ENCODE measurements at places on chromosomes 11 and 22. TPM values are rescaled to one million over a fixed set of nuclear protein-coding genes. Genes with fewer than 3 reads are reported as not detected.
A peak's percentile ranks its signal among the peaks of the same experiment; 100 is the strongest.

DNA sequence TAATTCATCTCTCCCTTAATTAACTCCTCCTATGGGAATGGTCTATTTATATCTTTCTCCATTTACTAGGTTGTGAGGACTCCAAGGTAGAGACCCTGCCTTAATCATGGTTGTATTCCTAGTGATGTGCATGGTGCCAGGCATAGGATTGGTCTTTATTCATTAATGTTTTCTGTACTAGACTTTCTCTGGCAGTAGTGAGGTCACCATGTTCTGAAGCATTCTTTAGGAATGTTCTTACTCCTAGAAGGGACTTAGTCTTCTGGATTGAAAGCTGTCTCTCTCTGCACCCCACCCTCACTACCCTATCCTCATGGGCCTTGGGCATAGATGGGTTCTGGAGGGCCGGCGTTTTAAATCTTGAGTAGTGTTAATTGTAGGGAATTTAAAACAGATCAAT is 10.6 kb upstream of the INSC start:
- H3K4me1 ChIP-seq = peaks cover 3% of the 10 kb centered on the region
- no peak overlapping the region for H3K4me3 ChIP-seq
- DNase-seq = no peak
- no peak overlapping the region for H3K27ac ChIP-seq

GRCh38 chr11:1406571-1407485 is 17.1 kb downstream of the BRSK2 start:
- H3K36me3 ChIP-seq = no peaks in the 10 kb centered on the region
- no peak for DNase-seq
- H3K4me1 ChIP-seq = no peaks in the 10 kb centered on the region
- H3K27me3 ChIP-seq = no peaks in the 10 kb centered on the region
- no peak overlapping the region for H3K4me3 ChIP-seq
- no peak overlapping the region for H3K27ac ChIP-seq

- no peaks in the 10 kb centered on the region for H3K36me3 ChIP-seq
- no peak for DNase-seq
- H3K27me3 ChIP-seq = peaks cover 8% of the 10 kb centered on the region
- H3K27ac ChIP-seq = no peak within 1 kb of the TSS
Observed at GRCh38 chr11:75150879-75151278, at the start of gene SLCO2B1. Gene SLCO2B1, plus strand, starts transcription at chr11:75151107. Its CDS starts 275 bp downstream, at chr11:75151382.

- H3K4me3 ChIP-seq = no peak overlapping the region
- DNase-seq = no peak
- H3K27me3 ChIP-seq = no peaks in the 10 kb centered on the region
- peak overlapping the region; percentile 48 for H3K27ac ChIP-seq
Observed at GRCh38 chr11:58591659-58592058, 12.8 kb downstream of the ZFP91 start.

Gene OR52N4
- total RNA-seq = 0.23 TPM

GRCh38 chr11:44221456-44221855 is 88.5 kb downstream of the ALX4 start:
- peaks cover 21% of the 10 kb centered on the region for H3K36me3 ChIP-seq
- H3K27me3 ChIP-seq = no peaks in the 10 kb centered on the region
- H3K4me1 ChIP-seq = no peaks in the 10 kb centered on the region
- no peak overlapping the region for H3K4me3 ChIP-seq

GRCh38 chr11:75475767-75476650 is 43.0 kb upstream of the KLHL35 start:
- peak overlapping the region; percentile 76 for H3K27ac ChIP-seq
- H3K4me1 ChIP-seq = peaks cover 17% of the 10 kb centered on the region
- H3K36me3 ChIP-seq = peaks cover 2% of the 10 kb centered on the region
- DNase-seq = peak; percentile 58
- H3K27me3 ChIP-seq = no peaks in the 10 kb centered on the region

DNA sequence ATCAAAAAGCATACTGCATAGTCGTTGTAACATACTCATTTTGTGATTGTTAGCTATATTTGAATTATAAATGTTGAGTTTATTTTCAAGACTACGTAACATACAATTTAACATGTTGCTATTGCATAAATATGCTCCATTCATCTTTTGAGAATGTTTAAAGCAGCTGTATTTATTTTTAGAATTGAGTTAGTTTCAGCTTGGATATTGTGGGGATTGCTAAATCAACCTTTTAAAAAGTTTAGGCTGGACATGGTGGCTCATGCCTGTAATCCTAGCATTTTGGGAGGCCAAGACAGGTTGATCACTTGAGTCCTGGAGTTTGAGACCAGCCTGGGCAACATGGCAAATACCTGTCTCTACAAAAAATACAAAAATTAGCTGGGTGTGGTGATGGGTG is 288.1 kb downstream of the DYNC2H1 start:
- no peak for DNase-seq
- no peaks in the 10 kb centered on the region for H3K27me3 ChIP-seq
- no peaks in the 10 kb centered on the region for H3K4me1 ChIP-seq
- H3K36me3 ChIP-seq = no peaks in the 10 kb centered on the region
- H3K4me3 ChIP-seq = no peak overlapping the region

DNA sequence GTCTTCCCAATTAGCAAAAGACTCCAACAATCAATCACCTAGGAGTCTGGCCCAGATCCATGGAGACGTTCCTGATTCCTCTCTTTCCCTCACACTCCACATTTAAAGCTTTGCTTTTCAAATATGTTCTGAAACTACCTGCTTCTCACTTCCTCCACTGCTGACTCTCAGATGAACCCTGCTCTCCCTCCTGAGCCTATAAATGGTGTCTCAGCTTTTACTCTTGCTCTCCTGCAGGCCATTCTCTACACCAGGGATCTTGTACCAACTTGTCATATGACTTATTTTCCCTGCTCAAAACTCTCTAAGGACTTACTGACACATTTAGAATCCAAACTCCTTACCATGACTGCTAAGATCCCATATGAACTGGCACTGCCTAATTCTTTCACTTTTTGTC is 138.4 kb upstream of the DDI1 start:
- H3K4me3 ChIP-seq = no peak overlapping the region
- no peaks in the 10 kb centered on the region for H3K27me3 ChIP-seq
- no peak for DNase-seq

Gene PAMR1
- not detected for total RNA-seq

GRCh38 chr11:12212174-12212820 is 101.9 kb downstream of the MICAL2 start:
- no peaks in the 10 kb centered on the region for H3K27me3 ChIP-seq
- no peak overlapping the region for H3K27ac ChIP-seq
- DNase-seq = no peak
- H3K36me3 ChIP-seq = peaks cover 78% of the 10 kb centered on the region
- no peak overlapping the region for H3K4me3 ChIP-seq
- H3K4me1 ChIP-seq = peaks cover 39% of the 10 kb centered on the region

Gene MB
- not detected for total RNA-seq

- peaks cover 15% of the 10 kb centered on the region for H3K4me1 ChIP-seq
- no peak within 1 kb of the TSS for H3K27ac ChIP-seq
- DNase-seq = peak; percentile 49
- H3K27me3 ChIP-seq = peaks cover 53% of the 10 kb centered on the region
Observed at GRCh38 chr22:45009606-45010531, at the start of gene PHF21B. Gene PHF21B, minus strand, starts transcription at chr22:45010005. Its CDS starts 456 bp downstream, at chr22:45009549.

DNA sequence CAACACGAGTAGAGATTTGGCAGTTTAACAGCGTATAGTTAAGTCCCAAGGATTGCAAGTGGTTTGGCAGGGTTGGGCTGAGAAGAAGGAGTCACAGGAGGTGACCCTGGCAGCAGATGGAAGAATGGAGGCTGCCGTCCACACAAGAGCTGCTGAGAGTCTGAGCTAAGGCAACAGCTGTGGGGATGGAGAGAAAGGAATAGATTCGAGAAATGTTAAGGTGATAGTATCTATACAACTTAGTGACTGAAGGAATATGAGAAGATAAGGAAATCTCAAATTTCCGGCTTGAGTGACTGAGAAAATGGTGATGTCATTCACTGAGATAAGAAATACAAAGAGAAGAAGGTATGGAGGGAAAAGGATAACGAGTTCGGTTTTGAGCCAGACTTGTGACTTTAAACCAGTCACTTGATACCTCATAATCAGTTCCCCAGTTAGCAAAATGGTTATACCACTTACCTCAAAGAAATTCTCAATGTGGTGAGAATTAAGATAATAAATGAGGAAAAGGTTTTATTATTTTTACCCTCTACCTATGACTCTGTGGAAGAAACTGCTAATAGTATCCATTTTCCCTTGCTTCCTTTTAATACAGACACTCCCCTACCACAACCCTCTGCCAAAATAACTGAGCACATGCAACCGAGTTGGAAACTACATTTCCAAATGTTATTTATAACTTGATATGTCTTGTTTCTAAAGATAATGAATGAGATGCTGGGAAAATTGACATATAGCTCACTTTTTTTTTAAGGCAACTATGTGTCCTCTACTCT is 30.7 kb downstream of the FAM168A start:
- H3K4me3 ChIP-seq = no peak overlapping the region
- no peak overlapping the region for H3K27ac ChIP-seq
- no peaks in the 10 kb centered on the region for H3K27me3 ChIP-seq
- no peaks in the 10 kb centered on the region for H3K4me1 ChIP-seq
- no peak for DNase-seq
- peaks cover 5% of the 10 kb centered on the region for H3K36me3 ChIP-seq

GRCh38 chr11:69208190-69209037 is 52.7 kb downstream of the SMIM38 start:
- H3K27me3 ChIP-seq = peaks cover 8% of the 10 kb centered on the region
- H3K27ac ChIP-seq = no peak overlapping the region
- no peak overlapping the region for H3K4me3 ChIP-seq
- peaks cover 23% of the 10 kb centered on the region for H3K4me1 ChIP-seq
- H3K36me3 ChIP-seq = no peaks in the 10 kb centered on the region

Gene COMT
- 78.5 TPM for total RNA-seq

DNA sequence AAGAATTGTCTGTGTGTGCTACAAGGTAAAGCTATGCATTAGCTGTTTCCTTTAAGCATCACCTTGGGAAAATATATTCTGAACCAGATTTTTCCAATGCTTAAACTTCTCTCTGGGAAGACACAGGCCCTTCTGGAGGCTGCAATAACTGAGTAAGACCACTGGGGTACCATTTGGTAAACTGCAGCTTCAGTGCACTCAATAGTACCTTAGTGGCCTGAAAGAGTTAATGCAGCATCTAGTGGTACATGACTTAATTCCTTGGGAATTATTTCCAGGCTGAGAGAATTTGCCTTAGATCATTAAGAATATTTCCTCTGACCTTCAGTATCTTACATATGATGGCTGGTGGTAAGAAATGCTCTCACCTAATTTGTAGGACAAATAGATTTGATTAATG is 727.4 kb downstream of the DLG2 start:
- no peak for DNase-seq
- H3K4me1 ChIP-seq = no peaks in the 10 kb centered on the region
- H3K27me3 ChIP-seq = no peaks in the 10 kb centered on the region
- no peak overlapping the region for H3K4me3 ChIP-seq

Gene LRRC10B
- total RNA-seq = not detected

DNA sequence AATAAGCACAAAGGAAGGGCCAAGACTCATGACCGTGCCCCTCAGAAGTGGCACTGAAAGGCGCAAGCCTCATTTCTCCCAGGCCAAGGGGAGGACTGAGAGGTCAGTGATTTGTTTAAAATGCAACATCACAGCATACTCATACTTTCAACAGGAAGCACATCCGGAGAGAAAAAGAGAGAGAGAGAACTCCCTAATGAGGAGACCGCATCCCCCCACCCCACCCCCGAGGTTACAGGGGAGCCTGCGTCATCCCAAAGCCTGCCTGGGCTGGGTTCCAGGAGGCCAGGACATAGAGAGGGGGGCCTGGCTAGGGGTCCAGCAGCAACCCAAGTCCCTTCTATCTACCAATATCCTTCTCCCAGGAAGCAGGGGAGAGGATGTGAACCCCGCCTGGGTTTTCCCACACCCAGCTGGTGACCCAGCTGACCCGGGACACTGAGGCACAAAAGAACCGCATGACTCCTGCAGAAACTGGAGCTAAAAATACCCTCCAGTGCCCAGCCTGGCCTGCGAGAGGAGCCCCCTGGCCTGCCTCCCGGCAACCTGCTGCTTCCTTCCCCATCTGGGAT is 3.8 kb downstream of the CSNK1E start:
- no peaks in the 10 kb centered on the region for H3K27me3 ChIP-seq
- H3K36me3 ChIP-seq = peaks cover 35% of the 10 kb centered on the region
- H3K4me1 ChIP-seq = peaks cover 64% of the 10 kb centered on the region
- peak; percentile 49 for DNase-seq

Measured in activated CD4-positive, alpha-beta T cell treated with anti-CD3 and anti-CD28 coated beads for 36 hours (primary cell).